ENCODE measurements at places on chromosomes 1 and 21.
A peak's percentile ranks its signal among the peaks of the same experiment; 100 is the strongest.

GRCh38 chr1:31523769-31524168, 52.5 kb upstream of the TINAGL1 start:
- no peak for DNase-seq

- no peak for DNase-seq
These were observed 36.0 kb downstream of the KRTAP10-1 start for GRCh38 chr21:44503901-44504399.

DNA sequence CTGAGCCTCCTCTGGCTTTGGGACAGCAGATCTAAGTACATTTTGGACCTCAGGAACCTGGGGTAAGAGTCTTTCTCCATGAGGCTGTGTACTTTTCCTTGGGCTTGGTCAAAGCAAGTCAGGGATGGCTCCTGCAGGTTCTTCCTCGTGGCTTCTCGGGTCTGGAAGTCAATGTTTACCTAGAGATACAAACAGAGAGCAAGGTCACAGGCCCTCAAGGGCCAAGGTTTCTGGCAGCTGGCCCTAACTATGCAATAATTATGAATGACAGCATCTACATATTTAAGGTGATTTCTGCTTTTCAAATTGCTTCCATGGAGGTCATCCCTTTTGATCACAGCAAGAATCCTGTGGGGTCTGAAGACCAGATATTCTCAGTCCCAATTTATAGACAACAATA, 37.6 kb downstream of the RGS8 start:
- no peak for DNase-seq

GRCh38 chr21:37452227-37452626, 85.7 kb downstream of the DYRK1A start:
- DNase-seq, result peak; percentile 73

- no peak for DNase-seq
These were observed 256.8 kb downstream of the FAF1 start for GRCh38 chr1:50703240-50703639.

DNA sequence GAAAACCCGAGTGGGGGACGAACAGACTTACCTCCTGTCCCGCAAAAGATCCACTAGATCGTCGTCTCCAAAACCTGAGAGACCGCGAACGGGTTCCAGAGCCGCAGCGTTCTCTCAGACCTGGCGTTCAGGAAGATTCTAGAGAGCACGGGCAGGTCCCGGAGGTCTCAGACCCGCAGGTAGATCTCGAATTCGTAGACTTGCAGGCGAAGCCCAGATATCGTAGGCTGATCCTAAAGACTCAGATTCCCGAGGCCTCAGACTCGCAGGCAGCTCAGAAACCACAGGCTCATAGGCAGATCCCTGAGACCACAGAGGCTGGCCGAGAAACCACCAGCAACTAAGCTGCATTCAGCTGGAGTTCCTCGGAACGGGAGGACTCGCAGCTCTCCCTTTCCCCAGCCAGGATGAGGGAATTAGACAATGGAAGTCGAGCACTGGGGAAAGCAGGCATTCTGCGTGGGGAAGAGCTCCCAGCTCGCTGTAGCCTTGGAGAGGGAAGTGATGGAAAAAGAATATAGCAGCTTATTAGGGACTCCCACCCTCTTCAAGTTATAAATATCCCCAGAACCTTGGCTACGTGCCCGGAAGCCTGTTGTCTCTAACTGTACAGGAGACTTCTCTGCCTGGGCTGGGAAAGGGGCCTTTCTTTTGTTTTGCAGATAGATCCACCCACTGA, at the start of gene ZNF436:
TSS of gene ZNF436 (minus strand) at position 502 of the 679 bp plus-strand sequence. CDS start 1,831 bp downstream, outside the sequence.
- peak; percentile 70 for DNase-seq

DNA sequence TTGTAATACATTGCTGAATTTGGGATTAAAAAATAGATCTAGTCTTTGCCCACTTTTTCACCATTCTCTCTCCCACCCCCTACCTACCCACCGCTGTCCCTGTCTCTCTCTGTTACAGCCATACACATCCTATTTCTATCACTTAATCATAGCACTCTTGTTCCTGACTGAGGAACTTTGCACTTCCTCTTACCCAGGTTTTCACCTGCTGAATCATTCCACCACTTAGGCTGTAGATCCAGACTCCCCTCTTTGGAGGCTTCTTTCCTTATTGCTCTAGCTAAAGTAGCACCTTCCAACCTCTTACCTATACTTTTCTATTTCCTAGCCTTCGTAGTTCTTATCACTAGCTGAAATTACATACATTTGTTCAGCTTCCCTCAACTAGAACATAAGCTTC, 59.6 kb downstream of the ATP6V1G3 start:
- no peak for DNase-seq

GRCh38 chr1:234091876-234092275, 187.4 kb downstream of the SLC35F3 start:
- no peak for DNase-seq

GRCh38 chr1:215219372-215219771, 136.8 kb downstream of the KCNK2 start:
- DNase-seq, result no peak

- peak; percentile 98 for DNase-seq
These were observed 156.8 kb upstream of the KCND3 start for GRCh38 chr1:112146201-112146715.

GRCh38 chr1:167328816-167329483, 108.3 kb downstream of the POU2F1 start:
- DNase-seq, result peak; percentile 53

DNA sequence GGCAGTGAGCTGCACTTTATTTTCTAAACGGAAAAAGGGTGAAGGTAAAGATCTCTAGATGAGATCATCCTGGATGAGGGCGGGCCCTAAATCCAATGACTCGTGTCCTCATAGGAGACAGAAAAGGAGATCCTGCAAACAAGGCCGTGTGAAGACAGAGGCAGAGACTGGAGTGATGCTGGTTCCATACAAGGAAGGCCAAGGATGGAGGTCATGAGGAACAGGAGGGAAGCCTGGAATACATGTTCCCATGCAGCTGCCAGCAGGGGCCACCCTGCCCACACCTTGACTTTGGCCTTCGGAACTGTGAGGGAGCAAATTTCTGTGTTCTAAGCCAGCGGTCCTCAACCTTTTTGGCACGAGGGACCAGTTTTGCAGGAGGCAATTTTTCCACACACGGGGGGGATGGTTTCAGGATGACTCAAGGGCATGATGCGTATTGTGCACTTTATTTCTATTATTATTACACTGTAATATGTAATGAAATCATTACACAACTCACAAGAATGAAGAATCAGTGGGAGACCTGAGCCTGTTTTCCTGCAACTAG, 94.3 kb downstream of the PSMG1 start:
- DNase-seq, result no peak

GRCh38 chr1:11248169-11248568, 14.2 kb downstream of the MTOR start:
- DNase-seq, result peak; percentile 29

GRCh38 chr1:247417831-247418230, 1.9 kb downstream of the NLRP3 start:
- no peak for DNase-seq

DNA sequence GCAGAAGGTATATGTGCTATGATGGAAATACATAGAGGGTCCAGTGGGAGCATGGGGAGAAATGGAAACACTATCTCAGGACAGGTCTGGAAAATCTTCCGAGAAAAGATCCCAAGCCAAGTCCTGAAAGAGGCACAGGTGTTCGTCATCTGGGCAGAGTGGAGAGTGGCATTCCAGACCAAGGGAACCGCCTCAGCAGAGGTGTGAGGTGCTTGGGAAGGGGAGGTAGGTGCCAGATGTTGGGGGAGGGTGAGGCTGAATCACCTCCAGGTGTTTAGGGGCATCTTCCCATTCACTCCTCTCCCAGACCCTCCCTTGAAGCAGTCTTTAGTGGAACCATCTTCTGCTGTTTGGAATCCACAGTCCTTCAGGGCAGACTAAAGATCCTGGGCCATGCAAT, 23.5 kb upstream of the LRRN2 start:
- DNase-seq, result no peak

- no peak for DNase-seq
These were observed 13.4 kb downstream of the OR10R2 start for GRCh38 chr1:158485455-158485854.

- no peak for DNase-seq
These were observed 48.7 kb upstream of the NFASC start for GRCh38 chr1:204821924-204822323.

- DNase-seq, result no peak
These were observed 13.8 kb downstream of the RNU5D-1 start for GRCh38 chr1:44717156-44717555.

GRCh38 chr1:26907071-26907917, 6.5 kb downstream of the NR0B2 start:
- no peak for DNase-seq

GRCh38 chr1:47918257-47918867, 78.8 kb downstream of the TRABD2B start:
- DNase-seq, result no peak

DNA sequence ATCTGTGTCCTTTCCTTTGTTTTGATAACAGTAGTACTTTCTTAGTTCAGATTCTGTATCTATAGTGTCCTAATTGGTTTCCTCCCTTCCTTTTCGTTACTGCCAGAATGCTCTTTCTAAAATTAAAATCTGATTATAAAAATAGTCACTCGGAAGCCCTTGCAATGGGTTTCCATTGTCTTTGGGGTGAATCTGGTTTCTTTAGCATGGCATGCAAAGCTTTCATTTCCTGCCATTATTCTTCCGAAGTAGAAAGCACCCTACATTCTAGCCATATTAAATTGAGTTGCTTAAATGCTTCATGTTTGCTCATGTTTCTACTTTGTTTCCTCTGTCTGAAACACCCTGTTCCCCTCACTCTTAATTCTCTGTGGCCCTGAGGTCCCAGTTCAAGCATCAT, 53.2 kb upstream of the MACF1 start:
- DNase-seq, result no peak

GRCh38 chr1:159318784-159319551, 16.8 kb downstream of the FCER1A start:
- no peak for DNase-seq

DNA sequence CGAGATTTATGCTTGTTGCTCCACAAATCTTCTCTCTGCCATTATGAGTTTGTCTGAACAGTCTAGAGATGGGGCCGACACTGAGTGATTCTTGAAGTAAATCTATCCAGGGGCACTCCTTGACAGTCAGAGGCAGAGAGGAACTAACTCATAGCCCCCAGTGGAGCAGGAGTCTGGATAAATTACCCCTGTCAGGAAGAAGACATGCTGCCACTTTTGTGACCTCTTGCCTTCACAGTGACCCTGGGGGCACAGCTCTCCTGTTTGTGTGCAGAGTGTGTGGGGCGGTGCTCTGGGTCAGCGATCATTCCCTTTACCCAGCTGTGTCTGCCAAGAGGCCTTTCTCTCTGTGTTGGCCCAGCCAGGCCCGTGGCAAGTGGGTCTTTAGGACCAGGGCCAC, 29.5 kb downstream of the PEX14 start:
- no peak for DNase-seq

DNA sequence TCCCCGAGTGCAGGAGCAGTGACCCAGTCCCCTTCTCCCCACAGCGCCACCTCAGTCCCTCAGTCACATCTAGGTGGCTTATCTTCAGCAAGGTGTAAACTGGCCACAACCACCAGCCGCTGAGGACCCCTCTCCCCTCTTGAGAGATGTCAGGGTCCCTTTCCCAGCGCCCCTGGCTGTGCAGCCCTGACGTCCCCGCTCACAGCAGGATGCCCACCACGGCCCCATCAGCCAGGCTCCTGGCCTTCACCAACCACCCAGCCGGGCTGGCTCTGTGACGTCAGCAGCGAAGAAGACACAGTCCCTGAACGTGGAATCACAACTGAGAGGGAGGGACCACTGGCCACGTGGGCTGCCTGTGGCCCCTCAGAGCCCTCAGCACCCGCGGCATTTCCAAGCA, 249.4 kb downstream of the NPHP4 start:
- no peak for DNase-seq

GRCh38 chr1:22702296-22703085, 8.1 kb upstream of the EPHB2 start:
- DNase-seq, result no peak

GRCh38 chr21:31213787-31214186, 130.3 kb downstream of the TIAM1 start:
- no peak for DNase-seq

GRCh38 chr1:53959664-53960250, 13.6 kb downstream of the LRRC42 start:
- no peak for DNase-seq

Data from G401 (cell line).